ENCODE measurements at places on chromosomes 2 and 18.

- no peak for DNase-seq
Measured at GRCh38 chr2:233801357-233802131, 23.4 kb downstream of the MROH2A start.

GRCh38 chr2:11983870-11984269, 237.4 kb downstream of the LPIN1 start:
- no peak for DNase-seq

GRCh38 chr2:73897240-73897583, 4.4 kb downstream of the ACTG2 start:
- DNase-seq, result no peak

DNA sequence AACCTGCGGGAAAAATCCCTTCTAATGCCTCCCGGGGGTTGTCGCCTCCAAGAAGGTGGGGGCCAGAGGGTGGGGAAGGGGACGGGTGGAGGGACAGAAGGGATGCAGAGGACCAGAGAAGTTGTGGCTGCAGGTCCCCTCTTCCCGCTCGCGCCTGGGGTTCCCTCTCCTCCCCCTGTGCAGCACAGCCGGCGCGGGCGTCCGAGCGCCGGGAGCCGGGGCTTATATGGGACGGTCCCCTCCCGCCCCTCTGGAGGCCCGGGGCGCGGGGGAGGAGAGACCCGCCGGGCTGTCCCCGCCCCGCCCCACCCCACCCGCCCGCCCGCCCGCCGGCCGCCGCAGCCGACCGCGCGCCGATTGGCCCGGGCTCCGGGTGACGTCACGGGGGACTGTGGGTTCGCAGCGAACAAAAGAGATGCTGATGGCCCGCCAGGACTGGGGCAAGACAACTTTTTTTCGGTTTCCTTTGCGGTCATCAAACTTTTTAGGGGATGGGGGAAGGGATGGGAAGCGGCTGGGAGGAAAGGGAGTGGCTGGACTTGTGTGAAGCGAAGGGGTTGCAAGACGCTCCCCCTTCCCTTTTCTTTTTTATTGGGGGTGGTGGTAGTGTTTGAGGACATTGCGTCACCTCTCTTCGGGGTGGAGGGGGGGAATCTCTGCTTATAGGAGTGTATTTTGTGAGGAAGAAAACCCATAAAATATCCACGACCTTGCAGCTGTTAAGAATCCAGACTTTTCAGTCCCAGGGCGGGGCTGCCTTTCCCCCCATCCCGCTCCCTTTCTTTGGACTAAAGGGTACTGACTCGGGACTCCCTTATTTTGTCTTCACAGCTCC, at the start of gene FN1:
FN1 (minus strand) TSS at position 199 of the 835 bp plus-strand sequence. CDS start 266 bp downstream, outside the sequence.
- DNase-seq, result peak; percentile 89

DNA sequence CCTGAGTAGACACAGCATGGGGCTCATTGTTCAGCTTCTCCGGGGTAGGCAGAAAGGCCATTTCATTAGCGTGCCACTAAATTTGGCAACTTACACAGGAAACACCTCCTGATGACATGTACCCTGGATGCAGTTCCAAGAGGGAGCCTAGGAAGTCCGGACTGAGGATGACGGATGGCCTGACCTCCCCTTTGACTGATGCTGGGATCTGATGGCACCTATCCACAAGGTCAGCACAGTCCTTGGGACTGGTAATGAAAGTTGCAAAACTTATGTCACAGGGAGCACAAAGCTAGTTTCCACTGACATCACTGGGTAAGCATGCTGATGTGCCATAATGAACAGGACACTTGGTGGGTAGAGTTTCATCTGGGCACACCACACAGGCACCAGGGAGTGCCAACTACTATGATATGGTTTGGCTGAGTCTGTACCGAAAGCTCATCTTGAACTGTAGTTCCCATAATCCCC, 126.7 kb upstream of the ARL4C start:
- DNase-seq, result no peak

GRCh38 chr18:9117980-9118841, 15.7 kb downstream of the NDUFV2 start:
- DNase-seq, result no peak

GRCh38 chr2:227870710-227871374, 589 bp upstream of the DAW1 start:
- DNase-seq, result no peak

GRCh38 chr2:197965756-197966155, 161.4 kb downstream of the PLCL1 start:
- DNase-seq, result no peak

- DNase-seq, result no peak
Measured at GRCh38 chr2:51350100-51350499, 318.2 kb upstream of the NRXN1 start.

DNA sequence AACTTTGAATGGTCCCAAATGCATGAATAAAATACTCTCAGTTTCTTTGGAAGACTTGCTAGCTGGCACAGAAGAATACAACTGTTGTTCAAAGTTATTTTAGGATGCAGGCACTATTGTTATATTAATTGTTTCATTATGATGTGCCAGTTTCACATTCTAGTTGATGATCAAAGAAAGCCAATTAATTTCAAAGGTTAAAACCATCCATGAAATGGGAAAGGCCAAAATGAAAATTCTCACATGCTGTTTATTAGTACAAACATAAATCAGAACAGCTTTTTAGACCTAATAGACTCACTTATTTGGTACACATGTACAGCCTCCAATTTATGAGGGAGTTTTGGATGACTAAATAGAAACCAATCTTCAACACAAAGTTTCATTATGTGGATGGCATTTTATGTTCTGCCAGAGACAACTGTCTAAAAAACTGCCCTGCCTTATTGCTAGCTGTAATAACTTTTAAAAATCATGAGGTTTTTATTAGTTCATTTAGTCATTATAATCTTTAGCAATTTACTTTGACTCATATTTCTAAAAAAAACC, 42.2 kb downstream of the RFTN2 start:
- DNase-seq, result no peak

GRCh38 chr2:190607657-190608357, 41.1 kb upstream of the NAB1 start:
- no peak for DNase-seq

- DNase-seq, result no peak
Measured at GRCh38 chr2:85525567-85525966, 13.4 kb upstream of the MAT2A start.

DNA sequence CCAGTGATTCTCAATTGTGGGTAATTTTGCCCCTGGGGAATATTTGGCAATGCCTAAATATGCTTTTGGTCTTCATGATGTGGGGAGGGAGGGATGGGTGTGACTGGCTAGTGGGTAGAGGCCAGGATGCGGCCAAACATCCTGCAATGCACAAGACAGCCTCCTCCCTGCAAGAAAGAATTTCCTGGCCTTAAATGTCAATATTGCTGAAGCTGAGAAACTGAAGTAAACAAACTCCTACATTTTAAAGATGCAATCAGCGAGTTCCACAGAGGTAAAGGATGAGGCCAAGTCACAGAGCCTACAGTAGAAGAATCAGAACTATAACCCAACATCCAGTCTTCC, 272.9 kb upstream of the EPHA4 start:
- DNase-seq, result no peak

DNA sequence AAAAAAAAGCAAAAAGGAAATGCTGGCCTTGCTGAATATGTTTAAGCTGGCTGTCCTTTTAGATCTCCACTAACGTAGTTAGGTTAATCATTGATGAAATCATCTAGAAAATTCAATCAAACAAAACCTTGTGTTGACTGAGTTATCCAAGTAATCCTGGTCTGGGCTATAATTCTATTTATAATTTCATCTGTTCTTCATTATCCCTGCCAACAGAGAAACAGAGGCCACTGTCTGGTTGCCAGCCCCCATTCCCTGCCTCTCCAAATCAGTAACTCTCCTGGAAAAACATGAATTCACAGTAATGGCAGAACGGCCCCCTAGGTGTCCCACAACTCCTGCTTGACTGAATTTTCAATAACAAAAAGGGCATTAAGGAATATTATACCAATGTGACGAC, 24.6 kb downstream of the DOCK10 start:
- no peak for DNase-seq

DNA sequence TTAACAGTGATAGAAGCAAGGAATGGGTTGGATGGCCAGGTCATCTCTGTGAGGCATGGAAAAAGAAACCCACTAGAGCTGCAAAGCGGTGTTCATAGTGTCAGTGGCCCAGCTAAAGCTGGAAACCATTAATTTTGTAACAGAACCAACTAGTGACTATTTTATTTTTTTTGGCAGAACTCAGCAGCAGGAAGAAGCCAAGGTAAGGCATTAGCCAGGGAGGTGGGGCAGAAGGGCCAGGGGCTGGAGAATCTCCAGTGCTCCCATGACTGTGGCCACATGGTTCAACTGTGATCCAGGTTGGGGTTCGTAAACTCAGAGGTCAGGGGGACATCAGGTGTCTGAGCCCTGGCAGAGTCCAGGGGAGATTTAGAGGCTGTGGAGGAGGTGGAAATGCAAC, 25.9 kb upstream of the YES1 start:
- DNase-seq, result no peak

GRCh38 chr2:146950911-146951310, 893.9 kb upstream of the ACVR2A start:
- DNase-seq, result peak; percentile 17

GRCh38 chr2:219404954-219405353, 13.2 kb upstream of the DES start:
- DNase-seq, result no peak

GRCh38 chr2:220857368-220857767, 714.7 kb downstream of the EPHA4 start:
- DNase-seq, result peak; percentile 42

GRCh38 chr2:1675633-1676032, 68.7 kb downstream of the PXDN start:
- DNase-seq, result no peak

DNA sequence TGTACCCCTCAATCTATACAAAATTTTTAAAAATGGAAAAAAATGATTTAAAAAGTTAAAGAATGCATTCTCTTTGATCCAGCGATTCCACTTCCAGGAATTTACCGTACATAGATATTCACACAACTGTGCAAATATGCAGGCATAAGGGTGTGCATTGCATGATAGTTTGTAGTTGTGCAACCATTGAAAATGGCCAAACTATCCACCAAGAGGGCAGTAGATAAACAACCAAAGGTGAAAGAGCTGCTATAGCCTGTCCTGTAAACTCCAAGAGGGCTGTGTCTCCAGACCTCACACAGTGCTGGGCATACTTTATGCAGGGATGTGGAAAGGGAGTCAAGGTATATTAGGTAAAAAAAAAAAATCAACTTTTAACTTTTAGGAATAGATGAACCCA, 116.5 kb upstream of the NEDD4L start:
- DNase-seq, result no peak

GRCh38 chr2:201942531-201942930, 91.1 kb upstream of the FZD7 start:
- no peak for DNase-seq

DNA sequence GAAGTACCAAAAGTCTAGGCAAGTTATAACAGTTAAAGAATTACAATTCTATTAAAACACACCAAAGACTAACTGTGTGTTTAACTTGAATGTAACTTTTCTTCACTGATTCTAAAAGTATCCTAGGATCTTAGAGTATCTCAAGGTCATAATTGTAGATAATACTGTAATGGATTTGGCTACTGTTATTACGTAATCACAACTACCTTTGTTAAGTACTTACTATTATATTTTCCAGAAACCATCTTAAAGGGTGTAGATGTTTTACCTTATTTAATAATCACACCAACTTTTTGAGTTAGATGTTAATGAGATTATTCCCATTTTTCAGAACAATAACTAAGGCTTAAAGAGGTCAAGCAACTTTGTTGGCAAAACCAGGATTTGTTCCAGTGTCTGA, 161.3 kb upstream of the REG3A start:
- DNase-seq, result no peak

- no peak for DNase-seq
Measured at GRCh38 chr2:177669625-177670330, 277.2 kb downstream of the AGPS start.

DNA sequence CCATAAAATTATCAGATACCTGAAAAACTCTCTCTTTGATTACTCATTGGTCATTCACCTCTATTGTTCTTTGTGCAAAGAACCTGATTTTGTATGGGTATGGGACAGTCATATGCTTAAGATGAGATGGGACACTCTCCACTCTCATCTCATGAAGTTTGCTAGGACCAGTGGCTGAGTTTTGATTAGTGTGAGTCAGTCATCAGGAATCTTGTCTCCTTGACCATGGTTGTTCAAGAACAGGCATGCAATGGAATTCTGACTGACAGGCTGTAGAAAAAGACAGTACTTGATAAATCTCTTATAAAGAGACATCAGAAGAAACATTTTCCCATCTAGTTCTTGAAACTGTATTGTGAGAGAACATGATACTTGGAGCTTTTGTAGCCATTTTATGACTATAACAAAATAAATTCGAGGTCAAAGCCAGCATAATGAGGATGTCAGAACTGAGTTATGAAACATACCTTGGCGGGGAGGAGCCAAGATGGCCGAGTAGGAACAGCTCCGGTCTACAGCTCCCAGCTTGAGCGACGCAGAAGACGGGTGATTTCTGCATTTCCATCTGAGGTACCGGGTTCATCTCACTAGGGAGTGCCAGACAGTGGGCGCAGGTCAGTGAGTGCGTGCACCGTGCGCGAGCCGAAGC, 367.0 kb downstream of the NR4A2 start:
- DNase-seq, result no peak

GRCh38 chr18:56119681-56120080, 518.7 kb downstream of the TXNL1 start:
- no peak for DNase-seq

DNA sequence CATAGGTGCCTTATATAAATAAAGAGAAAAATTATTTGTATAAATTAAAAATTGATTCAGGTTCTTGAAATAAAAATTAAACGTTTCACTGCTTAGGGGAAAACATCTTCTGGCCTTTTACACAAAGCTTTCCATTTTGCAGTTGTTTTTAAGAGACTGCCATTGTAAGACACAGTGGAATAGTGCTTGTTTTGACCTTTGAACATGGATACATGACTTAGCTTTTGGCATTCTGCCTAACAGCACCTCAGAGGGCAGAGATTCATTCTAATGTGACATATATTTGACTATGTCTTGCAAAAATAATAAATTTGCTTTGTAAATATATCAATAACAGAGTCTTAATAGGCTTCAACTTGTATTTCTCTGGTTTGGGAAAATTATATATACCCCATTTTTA, 142.1 kb downstream of the SLC4A10 start:
- no peak for DNase-seq

- peak; percentile 1 for DNase-seq
Measured at GRCh38 chr2:128644156-128644555, 325.5 kb upstream of the HS6ST1 start.

- no peak for DNase-seq
Measured at GRCh38 chr2:17600556-17601204, 60.2 kb downstream of the VSNL1 start.

DNA sequence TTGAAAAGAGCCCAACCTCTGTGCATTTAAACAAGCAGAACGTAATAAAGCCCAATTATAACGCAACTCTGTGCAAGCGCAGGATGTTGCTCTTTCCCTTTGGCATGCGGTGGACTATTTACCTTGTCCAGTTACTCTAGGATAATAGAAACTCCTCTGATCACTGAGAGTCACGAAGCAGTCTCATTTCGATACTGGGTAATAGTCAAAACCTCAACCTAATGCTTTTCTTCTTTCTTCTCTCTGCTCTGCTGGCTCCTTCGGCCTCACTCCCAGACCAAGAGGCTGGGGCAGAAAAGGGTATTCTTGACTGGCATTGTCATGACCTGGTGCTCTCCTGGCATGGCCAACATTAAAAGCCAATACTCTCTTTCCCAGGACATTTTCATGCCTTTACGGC, 89.7 kb upstream of the GCFC2 start:
- DNase-seq, result no peak
